Putamen (tissue), 1 donor: ENCODE measurements at places on chromosomes 2 and 18.

GRCh38 chr2:63048367-63049171 lies 2.1 kb upstream of the OTX1 start:
- DNase-seq: no peak

DNA sequence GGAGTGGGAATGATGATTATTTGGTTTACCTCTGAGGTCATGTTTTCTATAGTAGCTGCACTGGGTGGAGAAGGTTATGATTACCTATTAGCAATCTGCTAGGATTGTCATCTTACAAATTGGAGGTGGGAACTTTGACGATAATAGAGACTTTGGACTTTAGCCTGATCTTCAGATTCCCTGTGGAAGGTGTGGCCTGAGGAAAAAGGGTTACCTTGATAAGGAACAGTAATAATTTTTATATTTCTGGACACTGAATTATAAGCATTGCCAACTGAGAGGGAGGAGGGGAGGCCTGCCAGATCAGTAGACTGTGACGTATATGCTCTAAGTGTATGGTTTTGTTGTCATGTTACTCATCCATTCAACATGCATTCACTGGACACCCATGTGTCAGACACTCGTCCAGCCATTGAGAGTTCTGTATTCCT lies 183.4 kb upstream of the FOSL2 start:
- DNase-seq: no peak

- DNase-seq: no peak
Measured at GRCh38 chr2:201768918-201769317, 11.8 kb downstream of the ALS2 start.

DNA sequence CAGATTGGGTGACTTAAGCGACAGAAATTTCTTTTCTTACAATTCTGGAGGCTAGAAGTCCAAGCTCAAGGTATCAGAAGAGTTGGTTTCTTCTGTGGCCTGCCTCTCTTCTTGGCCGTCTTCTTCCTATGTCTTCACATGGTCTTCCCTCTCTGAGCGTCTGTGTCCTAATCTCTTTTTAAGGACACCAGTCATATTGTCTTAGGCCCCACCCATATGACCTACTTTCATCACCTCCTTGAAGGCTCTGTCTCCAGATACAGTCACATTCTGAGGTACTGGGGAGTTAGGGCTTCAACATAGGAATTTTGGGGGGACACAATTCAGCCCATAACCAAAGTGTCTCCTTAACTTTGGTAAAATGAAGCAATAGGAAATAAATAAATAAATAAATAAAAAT lies 110.9 kb upstream of the EPC2 start:
- no peak for DNase-seq

- no peak for DNase-seq
Measured at GRCh38 chr2:104826016-104826415, 27.9 kb upstream of the POU3F3 start.

DNA sequence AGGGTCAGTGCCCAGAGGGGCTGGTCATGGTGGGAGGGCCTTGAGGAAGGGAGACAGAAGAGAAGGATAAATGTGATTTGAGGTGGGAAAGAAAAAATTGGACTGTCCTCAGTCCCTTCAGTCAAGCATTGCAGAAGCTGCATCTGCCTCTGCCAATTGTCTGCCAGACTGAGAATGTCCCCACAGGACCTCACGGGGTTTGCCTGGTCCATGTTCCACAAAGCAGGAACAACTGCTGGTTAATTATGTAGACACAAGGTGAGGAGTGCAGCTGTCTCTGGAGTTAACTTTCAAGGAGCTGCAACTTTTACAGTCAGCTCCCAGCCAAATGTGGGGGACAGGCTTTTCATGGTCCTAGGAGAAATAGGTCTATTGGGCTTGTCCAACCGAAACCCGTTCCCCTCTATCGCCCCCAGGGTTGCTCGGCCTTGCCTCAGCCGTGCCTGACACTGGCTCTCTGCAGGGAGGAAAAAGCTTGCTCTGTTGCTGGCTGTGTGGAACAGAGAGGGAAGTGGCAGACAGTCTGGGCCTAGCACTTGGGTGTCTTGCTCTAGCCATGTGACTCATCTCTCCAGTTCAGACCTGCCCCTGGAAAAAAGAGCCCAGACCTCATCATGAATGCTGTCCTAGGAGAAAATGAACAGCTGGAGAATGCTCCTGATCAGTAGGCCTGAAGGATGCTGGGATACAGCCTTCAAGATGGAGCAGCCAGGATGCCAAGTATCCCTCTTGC lies 31.1 kb upstream of the PAX8 start:
- no peak for DNase-seq

- no peak for DNase-seq
Measured at GRCh38 chr2:105723431-105723830, 21.3 kb upstream of the NCK2 start.

DNA sequence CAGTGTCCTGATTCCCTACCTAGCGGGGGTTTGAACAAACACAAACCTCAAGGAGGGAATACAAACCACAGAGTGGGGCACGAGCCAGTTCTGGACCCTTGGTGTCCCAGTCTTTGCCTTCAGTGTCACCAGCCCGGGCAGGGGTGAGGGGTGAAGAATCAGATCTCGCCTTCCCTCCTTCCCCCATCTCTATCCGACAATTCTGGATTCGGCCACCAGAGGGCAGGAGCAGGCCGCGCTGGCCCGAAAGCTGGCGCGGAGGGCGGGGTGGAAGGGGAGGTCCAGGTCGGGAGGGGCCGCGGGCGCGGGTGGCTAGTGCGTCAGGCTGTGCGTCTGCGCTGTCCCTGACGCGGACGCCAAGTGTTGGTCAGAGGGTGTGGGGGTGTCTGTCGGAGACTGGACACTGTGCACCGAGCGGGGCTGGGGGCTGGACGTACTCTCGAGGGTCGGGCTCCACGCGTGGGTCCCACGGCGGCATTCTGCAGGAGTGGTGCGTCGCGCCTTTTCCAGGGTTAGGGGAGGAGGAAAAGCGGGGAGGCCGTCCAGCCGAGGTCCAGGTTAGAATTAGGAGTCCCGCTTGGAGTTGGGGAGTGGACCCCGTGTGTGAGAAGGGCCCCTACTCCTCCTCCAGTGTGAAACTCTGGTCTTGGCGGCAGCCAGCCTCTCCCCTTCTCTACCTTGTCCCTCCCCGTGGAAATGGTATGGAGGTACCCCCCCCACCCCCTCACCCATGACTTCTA lies 2.9 kb upstream of the CRYBA2 start:
- peak; percentile 72 for DNase-seq

GRCh38 chr2:166057370-166058164 lies 70.3 kb downstream of the SCN1A start:
- DNase-seq: peak; percentile 7

GRCh38 chr18:31225668-31226067 lies 63.0 kb upstream of the DSC1 start:
- no peak for DNase-seq

DNA sequence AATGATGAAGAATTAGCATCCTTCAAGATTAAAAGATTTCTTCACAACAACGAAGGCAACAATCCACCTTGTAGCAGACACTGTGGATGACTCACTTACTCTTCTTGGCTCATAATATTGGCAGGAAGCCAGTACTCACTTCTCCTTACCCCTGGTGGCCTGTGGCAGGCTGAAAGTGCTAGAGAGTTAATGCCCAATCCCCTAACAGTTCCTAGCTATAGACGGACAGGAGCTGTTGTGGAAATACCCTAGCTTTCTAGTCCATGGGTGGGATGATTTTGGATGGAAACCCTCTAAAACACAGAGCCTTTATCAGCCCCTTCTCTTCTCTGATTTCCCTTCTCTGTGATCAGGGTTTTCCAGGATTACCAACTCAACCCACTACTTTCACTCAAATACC lies 128.6 kb upstream of the NYAP2 start:
- no peak for DNase-seq

- no peak for DNase-seq
Measured at GRCh38 chr18:75277610-75277928, 67.0 kb downstream of the TSHZ1 start.

GRCh38 chr2:230986520-230987136 lies 9.3 kb upstream of the SPATA3 start:
- no peak for DNase-seq

- DNase-seq: peak; percentile 82
Measured at GRCh38 chr18:53534695-53535094, 689.8 kb downstream of the MBD2 start.

DNA sequence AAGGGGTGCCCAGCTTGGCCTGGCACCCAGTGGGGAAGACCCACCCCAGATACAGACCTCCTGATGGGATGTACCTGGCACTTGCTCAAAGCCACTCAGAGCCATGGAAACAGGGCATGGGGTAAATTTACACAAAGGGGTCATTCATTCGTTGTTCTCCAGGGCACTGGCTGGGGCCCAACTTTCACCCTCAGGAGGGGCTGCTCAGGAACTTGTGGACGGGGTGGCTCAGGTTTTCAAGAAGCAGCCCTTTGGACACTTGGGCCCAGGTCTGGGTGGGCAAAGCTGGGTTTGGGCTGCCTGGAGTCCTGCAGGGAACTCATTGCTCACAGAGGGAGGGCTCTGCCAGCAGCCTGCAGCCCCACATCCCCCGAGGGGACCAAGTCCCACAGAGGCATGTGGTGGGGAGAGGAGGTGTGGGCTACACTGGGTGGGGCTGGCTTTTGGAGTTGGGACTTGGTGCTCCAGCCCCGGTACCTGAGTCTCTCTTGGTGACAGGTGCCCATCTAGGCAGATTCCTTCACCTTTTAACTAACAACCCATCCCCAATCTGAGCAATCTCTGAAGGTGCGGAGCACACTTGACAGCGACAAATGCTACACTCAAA lies 172.3 kb downstream of the CELF4 start:
- DNase-seq: peak; percentile 58

DNA sequence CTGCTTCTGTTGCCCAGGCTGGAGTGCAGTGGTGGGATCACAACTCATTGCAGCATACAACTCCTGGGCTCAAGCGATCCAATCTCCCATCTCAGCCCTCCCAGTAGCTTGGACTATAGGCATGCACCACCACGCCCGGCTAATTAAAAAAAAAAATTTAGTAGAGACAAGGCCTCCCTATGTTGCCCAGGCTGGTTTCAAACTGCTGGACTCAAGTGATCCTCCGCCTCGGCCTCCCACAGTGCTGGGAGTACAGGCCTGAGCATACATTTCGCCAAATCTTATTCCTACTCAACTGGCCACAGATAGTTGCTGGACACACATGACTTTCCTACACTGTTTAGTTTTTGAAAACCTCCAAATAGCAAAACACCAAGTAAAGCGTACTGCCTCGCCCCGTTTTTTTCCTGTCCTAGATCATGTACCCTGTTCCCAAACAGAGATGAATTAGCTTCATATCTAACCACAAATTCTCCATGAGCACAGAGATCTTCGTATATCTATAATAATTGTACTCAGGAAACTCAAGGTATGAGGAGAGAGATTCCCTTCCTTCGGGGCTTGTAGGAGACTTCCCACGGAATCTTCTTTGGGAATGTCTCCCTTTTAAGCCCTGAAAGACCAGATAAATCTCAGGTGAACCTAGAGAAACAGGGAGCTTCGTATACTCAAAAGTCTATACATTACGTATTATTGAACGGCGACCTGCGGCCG lies 598 bp upstream of the C2orf69 start:
- no peak for DNase-seq

DNA sequence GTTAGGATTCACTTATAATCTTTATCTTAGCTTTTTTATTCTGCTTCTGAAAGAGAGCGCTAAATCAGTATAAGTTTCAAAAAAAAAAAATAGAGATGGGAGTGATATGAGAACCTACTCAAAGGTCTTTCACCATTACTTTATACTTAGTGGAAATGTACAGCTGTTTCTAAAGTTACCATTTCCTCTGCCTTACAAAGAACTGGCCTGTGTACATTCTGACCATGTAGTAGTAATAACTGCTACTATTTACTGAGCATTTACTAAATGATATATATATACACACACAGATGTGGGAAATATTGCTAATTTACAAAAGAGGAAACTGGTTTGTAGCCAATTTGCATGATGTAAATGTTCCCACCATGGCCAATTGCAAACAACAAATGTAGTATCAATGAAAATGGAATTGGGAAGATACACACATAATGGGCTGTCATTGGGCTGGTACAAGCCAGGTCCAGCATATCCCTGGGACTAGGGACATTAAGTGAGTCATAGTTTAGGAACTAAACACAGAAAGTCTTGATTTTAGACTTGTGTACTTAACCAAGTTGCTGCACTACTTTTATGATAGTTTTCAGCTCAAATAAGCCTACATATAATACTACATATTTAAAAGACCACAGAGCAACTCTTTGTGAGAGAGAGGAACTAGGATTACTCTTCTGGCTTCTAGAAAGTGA lies 67.1 kb downstream of the DYNC1I2 start:
- no peak for DNase-seq

DNA sequence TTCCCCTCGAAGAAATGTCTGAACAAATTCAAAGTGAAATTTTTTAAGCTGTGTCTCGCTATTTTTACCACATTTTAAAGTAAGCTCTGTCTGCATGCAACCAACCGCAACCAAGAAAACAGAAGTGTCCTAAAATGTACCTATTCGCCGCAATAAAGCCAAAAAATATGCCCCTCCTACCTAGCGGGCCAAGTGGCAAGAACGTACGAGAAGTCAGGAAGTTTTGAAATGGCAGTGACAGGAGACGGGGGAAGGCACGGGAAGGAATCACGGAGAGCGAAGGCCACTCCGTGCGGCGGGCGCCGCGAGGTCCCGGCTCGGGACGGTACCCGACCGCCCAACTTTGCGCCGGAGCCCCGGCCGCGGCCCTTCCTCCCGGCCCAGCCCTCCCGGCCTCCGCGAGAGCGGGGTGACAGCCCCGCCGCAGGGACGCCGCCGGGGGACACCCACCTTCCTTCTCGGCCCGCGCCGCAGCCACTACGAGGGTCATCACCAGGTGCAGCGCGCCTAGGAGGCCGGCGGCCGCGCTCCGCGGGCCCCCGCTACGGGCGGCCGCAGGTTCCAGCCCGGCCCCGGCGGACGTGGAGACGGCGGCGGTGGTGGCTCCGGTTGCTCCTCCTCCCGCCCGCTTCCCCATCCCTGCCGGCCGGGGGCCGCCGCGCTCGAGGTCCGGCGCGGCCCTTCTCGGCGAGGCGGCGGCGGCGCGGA lies 568 bp downstream of the TMEM131 start:
- DNase-seq: peak; percentile 33

DNA sequence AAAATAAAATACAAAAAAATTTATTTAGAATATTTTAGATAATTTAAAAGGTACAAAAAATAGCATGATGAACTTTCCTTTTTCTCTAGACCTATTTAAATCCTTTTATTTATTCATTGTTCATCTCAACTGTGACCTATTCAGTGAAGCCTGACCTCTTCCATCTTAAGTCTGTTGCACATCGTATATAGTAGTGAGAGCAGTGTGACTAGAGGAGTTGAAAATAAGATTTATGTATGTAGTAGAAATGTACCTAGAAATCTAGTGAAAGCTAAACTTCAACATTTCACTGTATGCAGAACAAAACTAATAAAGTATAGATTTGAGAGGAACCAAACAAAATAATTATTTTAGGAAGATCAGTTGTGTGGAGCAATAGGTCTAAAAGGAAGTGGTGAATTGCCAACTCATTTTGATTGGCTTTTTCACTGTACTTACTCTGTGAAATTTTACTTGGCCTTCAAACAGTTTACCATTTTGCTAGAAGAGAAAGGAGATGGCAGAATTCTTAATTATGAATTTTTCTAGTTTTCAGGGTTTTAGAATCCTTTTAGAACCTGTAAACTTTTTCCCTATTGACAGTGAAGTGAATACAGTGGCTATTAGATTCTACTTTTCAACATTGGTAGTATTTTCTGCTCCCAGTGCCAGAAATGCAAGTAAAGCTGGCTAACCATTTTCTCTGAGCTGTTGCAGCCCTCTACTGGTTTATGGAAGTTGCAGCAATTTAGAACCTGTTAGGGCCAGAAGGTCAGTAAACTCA lies 11.0 kb downstream of the ANKRD12 start:
- peak; percentile 59 for DNase-seq

- DNase-seq: peak; percentile 41
Measured at GRCh38 chr18:48408727-48409590, at the start of gene ZBTB7C. TSS of gene ZBTB7C (minus strand) at chr18:48409383.
